ENCODE measurements at places on chromosomes 3 and 15.
A peak's percentile ranks its signal among the peaks of the same experiment; 100 is the strongest.

- DNase-seq, result no peak
Observed at GRCh38 chr15:27824841-27825422, 274.2 kb downstream of the OCA2 start.

DNA sequence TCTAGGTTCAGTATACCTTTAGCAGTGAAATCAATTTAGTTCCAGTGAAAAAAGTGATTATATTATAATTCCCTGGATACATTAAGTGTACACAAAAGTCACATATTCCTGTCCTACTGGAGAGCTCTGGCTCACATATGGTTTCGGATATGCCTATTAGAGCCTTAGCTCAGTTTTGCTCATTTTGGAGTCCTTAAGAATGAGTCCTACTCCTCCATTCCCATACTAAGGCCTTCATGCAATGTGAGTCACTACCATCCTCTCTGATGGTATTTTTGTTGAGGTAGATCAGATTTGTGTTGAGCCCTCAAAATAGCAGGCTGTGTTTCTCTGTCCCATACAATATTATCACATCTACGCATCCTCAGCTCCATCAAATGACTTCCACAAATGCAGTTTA, 294.2 kb upstream of the COL8A1 start:
- no peak for DNase-seq

DNA sequence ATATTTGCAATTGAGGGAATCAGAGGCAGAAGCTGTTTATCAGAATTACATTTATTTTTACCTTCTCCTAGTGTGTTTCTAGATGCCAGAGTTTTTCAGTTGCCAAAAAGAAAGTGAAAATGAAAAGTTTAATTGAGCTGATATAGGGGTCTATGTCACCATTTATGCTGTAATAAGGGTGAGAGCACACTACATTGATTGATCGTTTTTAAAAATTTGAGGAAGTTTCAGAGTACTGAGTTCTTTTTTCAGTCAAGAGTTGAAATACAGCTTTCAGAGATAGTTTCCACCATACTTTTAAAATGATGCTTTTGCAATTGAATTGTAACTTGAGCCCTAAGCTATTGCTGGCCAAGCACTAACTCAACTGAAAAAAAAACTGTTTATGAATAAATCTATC, 326.9 kb downstream of the UNC13C start:
- DNase-seq, result no peak

DNA sequence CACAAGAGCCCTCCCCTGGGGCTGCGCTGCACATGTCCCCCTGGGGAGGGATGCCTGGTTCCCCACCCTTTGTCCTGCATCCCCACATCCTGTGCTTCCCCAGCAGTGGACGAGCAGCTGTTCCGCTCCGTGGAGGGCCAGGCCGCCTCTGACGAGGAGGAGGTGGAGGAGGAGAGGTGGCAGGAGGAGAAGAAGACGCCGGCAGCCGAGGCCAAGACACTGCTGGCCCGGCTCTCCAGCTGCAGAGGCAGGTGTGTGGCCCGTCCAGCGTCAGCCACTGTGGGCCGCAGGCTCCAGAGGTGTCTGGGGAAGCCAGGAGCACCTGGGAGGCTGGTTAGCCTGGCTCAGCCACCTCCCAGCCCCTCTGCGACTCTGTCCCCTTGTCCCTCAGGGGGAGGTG, 27.9 kb upstream of the GP9 start:
- no peak for DNase-seq

- peak; percentile 24 for DNase-seq
Observed at GRCh38 chr3:30347679-30348216, 258.7 kb upstream of the TGFBR2 start.

- DNase-seq, result no peak
Observed at GRCh38 chr3:173983343-173983742, 585.8 kb downstream of the NLGN1 start.

GRCh38 chr15:63783441-63783840, 50.3 kb downstream of the HERC1 start:
- DNase-seq, result no peak

DNA sequence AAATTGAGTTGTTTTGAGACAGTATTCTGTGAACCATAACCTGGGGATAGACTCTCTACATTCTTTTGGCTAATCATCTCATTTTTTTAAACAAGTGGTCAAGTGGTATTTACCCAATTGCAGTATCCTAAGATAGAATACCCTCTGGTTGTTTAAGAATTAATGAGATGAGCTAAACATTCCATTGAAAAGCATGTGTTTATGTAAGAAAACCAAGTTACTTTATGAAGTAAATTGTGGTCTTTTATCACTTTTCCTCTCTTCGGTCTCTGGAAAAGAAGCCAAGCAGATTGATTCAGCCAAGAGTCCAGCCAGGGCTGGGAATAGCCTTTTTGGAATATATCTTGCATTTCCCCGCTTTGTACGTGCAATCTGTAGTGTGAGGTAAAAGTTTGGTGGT, 185.7 kb upstream of the TOPAZ1 start:
- no peak for DNase-seq

GRCh38 chr15:59295261-59296001, 77.2 kb downstream of the MYO1E start:
- no peak for DNase-seq

GRCh38 chr3:107325446-107325845, 51.8 kb upstream of the CCDC54 start:
- DNase-seq, result no peak

DNA sequence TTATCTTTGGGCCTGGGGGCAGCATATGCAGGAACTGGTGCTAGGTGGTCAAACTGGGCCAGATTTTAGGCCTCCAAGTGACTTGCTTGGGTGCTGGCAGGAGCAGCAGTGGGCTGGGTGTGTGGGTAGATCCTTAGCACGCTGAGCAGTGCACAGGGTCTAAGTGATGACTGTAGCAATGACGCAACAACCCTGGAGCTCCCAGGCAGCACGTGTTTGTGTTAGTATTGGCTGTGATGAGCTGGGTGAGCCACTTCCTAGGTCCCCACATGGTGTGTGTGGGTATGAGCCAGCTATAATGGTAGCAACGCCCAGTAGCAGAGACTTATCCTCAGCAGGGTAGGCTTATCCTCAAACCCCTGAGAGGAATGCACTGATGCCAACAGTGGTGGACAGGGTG, 570.6 kb upstream of the ROBO1 start:
- no peak for DNase-seq

DNA sequence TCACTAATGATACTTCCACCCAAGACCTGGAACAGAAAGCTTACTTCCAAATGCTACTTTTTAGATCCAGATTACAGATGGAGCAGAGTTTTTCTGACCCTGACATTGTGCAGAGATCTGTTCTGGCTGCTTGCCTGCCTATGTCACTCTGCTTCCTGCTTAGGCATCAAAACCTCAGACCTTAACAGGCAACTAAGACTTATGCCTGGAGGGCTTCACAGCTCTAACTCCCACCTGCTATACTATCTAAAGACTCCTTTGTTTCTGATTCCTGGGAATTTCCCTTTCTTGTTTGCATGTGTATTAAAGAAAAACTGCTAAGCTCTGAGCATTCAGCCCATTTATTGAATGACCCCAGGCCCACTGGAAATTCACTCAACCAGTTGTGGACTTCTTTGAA, 157.4 kb upstream of the NPHP3 start:
- no peak for DNase-seq

DNA sequence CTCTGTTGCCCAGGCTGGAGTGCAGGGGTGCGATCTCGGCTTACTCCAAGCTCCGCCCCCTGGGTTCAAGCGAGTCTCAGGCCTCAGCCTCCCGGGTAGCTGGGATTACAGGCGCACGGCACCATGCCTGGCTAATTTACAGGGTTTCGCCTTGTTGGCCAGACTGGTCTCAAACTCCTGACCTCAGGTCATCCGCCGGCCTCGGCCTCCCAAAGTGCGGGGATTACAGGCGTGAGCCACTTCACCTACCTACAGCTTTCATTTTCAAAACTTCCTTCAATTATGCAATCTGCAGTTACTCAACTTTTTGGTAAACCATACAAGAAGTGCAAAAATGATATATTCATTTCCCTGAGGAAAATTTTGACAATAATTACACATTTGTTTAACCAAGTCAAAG, 14.0 kb downstream of the NANOGP8 start:
- no peak for DNase-seq

DNA sequence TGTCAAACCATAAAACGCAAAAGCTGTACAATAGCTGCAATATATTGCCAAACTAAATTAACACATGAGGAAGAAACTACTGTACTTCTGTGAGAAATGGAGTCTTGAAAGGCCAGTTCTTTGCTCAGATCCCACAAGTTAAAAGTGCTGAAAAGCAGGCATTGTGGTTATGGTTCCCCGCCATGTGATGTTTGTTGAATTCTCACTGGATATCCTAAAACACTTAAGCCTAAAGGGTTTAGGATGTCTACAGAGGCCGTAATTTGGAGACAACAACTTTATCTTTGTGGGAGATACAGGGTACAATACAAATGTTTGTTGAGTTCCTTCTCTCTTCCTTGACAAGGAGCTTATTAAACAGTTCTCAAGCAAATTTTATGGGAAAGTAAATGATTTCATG, 53.2 kb downstream of the TMEM212 start:
- DNase-seq, result no peak

DNA sequence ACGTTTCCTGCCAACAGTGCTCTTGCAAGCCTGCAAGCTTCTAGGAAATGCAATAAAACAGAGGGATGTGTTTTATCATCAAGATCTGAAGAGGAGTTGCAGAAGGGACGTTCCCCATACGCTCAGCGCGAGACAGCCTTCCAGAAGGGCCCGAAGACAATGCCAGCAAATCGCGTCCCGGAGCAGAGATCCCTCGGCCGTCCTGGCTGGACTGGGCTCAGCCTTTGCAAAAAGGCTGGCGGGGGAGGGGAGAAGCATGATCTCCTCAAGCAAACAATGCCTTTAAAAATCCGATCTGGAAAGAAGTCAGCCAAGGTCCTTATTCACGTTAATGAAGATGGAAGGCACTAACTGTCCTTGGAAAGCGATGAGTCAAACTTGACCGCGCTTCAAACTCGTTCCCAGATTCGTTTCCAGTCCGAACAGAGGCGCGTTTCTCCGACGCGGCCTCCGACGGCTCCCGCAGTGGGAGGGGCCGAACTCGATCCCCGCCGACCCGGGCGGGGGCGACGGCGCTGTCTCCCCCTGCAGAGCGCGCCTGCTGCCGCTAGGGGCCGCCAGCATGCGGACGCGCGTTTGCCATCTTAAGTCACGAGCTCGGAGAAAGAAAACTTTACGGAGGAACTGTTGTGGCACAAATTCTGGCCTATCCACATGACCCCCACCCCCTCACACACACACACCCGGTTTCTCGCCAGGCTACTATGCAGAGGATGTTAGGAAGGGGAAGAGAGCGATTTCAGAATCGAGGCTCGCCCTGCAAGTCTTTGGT, 5.5 kb downstream of the BCL6 start:
- peak; percentile 76 for DNase-seq

DNA sequence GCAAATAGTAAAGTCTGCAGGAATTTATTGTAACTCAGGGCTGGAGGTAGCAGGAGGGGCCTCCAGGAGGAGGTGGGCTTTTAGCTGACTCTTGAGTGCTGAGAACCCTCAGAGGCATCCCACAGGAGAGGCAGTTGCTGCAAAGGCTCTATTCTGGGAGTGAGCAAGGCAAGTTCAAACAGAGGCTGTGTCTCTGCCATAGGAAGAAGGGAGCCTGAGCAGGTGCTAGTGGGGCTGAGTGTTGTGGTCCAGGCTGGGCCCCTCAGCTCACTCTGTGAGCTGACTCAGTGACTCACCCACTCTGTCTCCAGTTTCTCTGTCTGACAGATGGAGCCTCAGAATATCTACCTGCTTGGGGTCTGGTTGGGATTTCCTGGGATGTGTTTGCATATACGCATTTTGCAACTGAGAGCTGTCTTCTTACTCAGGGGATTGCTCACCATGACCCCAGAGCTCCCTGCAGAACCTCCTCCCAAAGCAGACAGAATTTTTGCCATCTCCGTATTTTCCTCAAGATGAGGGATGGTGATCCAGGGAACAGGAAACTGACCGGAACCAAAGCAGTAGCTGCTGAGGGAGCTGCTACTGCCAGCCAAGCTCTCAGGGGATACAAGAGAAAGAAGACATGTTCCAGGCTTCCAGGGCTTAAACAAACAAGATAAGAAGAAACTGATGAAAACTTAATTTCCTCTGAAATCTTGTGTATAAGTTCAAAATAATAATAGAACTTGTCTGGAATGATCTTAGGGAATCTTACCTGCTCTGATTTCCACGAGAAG, 13.6 kb upstream of the NOX5 start:
- DNase-seq, result no peak

DNA sequence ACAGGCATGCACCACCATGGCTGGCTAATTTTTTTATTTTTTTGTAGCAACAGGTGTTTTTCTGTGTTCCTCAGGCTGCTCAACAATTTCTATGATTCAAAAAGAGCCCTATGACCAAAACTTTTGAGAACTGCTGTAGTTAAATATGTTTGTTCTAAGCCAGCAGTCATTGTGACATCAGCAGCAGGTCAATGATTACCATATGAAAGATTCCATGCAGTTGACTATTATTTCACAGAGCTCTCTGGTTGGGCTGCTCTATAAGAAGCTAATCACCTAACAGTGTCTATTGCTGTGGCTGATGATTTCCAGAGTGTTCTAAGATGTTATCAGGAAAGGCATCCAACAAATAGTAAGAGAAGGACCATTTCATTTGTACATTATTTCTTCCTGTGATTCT, at the start of gene CCDC54:
TSS of gene CCDC54 (plus strand) at position 289 of the 400 bp plus-strand sequence. CDS start 149 bp downstream, outside the sequence.
- no peak for DNase-seq

DNA sequence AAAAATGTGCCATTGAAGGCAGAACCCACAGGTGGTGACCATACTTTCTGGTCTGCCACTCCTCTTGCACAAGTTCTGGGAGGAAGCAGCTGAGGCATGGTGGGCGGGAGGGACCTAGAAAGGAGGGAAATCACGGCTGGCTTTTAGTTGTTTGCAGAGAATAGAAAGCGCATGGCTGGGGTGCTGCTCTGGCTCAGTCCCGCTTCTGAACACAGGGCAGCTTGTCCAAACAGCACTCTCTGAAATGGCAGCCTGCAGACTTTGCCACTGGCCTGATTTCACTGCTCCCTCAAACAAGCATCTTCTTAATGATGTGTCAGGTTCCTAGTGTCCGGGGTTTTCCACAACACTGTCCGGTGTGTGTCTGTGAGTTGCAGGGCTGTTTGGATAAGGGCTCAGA, 76.7 kb downstream of the AAGAB start:
- DNase-seq, result no peak

- DNase-seq, result peak; percentile 18
Observed at GRCh38 chr15:63971427-63971805, 74.9 kb downstream of the DAPK2 start.

DNA sequence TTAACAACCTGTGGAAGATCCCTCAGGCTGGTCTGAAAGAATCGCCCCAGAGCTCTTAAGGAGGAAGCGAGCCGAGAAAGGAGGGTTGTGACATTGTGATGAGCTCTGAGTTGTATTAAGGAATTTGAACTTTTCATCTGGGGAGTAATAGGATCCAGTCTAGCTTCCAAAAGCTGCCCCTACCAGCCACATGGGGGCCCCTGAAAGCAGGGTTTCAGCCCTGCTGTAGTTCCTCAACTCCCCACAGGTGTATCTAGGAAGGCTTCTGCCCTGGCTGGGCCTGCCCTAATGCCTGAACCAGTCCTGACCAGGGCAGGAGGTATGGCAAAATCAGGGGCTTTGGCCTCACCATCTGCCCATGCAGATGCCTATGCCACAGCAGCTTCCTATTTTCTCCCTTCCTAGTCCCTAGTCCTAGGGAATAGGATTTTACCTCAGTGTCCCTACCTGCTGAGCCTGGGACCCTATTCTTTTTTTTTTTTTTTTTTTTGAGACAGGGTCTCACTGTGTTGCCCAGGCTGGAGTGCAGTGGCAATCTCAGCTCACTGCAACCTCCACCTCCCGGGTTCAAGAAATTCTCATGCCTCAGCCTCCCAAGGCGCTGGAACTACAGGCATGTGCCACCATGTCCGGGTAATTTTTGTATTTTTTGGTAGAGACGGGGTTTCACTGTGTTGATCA, 5.0 kb upstream of the AP3S2 start:
- DNase-seq, result no peak

Data from activated CD4-positive, alpha-beta T cell treated with anti-CD3 and anti-CD28 coated beads for 24 hours (primary cell).